Activated CD4-positive, alpha-beta memory T cell treated with anti-CD3 and anti-CD28 coated beads for 36 hours (primary cell): ENCODE measurements at places on chromosomes 7 and 10.

DNA sequence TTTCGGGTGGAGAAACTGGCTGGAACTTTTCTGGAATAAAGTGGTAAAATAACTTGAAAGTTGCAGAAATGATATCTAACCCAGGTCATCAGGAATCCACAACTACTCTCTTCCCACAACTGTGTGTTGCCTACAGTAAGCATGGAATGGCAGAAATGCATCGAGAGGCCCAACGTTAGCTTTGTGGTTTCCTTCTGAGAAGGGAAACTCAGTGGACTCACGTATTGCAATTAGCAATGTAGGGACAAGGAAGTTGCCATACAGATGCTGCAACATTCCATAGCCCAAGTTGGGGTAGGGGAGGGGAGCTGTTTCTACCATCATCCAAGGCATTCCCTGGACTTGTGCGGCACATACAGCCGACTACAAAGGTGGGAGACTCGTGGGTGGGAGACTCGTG is 1.9 kb downstream of the PON1 start:
- DNase-seq: no peak

GRCh38 chr7:103810112-103810744 is 179.2 kb downstream of the RELN start:
- DNase-seq: no peak

DNA sequence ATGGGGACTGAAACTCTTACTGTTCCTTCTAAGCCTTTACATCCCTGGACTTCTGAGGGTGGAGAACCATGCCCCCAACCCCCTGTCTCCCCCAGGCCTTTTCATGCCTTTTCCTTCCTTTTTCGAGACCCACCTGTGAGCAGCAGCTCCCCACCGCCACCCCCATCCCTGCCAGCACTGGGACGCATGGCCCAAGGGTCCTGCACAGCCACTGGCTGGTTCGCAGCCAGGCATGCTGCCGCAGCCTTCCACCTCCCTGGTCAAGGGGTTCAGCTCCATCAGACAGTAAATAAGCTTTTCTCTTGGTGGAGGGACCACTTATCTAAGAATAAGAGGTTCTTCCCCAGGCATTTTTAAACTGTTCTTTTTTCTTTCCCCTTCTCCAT is 584.4 kb downstream of the GRM8 start:
- DNase-seq: no peak

DNA sequence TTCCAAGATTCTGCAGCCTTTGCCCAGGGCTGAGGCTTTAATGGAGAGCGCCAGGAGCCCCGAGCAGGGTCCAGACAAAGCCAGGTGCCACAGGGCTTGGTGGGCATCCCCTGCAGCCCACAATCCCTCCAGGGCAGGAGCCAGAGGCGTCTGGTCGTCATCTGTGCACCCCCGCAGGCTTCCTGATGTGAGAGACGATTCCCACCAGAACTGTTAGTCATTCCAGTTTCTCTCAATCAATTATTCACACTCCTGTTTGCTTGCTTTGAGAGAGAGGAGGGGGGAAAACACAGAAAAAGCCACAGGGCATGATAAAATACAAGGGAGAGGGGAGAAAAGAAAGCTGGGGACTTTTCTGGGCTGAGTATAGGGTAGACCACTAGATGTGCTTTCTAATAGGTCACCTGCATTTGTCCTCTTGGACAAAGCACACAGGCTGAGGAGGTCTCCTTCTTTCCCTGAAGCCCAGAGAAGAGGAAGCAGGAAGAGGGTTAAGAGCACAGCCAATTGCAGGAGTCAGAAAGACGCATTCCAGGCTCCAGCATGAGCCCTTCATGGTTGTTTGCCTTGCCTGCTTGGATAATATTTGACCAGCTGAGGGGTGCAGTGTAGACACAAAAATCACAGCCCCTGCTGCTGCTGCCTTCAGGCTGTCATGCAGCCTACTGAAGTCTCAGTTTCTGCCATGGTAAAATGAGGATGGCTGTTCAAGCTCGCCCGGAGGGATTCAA is 194.4 kb downstream of the PLXNA4 start:
- DNase-seq: no peak

DNA sequence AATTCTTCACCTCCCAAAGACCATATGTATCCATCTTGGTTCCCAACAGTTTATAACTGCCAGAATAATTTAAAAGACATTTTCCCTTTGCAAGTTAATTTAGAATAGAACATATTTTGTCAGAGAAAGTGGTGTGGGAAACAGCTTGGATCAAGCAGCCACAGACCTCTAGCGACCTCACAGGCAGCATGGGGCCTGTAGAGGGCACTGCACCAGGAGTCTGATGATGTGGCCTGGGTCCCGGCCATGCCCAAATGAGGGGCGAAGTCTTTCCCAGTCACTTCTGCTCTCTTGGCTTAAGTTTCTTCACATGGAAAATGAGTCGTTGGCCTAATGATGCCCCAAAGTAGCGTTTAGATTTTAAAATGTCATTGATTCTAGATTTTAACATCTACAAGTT is 243.2 kb downstream of the SDK1 start:
- no peak for DNase-seq

- no peak for DNase-seq
These were observed 17.7 kb upstream of the OPALIN start for GRCh38 chr10:96376483-96376882.

- no peak for DNase-seq
These were observed 494.5 kb downstream of the DNAJB6 start for GRCh38 chr7:157831143-157831905.

DNA sequence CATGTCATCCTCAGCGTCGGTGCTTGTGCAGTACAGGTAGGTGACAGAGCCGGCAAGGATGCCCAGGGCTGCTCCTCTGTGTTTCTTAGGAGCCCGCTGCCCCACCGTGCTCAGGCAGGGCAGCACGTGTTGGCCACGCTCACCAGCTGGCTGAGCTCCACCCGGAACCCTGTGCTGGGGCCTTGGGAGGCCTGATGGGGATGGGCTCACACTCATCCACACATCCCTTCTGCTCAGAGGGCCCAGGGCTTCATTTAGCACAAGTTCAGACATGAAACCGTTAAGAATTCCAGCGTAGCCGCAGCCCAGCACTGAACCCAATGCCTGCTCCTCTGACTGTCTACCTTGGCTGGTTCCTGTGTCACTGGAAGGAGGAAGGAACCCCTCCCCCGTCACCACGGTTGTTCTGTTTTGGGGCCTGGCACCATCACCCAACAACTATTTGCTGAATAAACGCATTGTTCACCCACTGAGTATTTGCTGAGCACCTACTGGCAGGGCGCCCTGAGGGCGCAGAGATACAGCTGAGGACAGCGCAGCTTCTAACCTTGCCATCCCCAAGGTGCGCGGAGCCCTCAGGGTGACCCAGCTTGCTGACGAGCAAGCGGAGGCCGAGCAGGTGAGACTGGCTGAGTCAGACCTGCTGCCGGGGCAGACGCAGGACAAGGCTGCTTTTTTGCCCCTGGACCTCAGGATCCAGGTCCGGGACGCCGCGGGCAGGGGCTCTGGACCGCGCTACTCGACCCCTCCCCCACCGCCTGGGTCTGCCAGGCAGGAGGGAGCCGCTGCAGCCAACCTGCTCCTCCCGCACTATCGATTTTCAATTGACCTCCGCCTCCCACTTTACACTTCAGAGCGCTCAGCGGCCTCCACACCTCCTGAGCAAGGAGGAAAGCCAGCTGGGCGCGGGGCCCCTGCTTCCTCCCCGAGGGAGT is 50.6 kb upstream of the RET start:
- DNase-seq: no peak

- DNase-seq: no peak
These were observed 3.3 kb downstream of the IMMP2L start for GRCh38 chr7:111558991-111559390.

- no peak for DNase-seq
These were observed 130.4 kb upstream of the HPS1 start for GRCh38 chr10:98577168-98577567.

GRCh38 chr10:19412531-19412930 is 363.9 kb downstream of the MALRD1 start:
- DNase-seq: no peak

DNA sequence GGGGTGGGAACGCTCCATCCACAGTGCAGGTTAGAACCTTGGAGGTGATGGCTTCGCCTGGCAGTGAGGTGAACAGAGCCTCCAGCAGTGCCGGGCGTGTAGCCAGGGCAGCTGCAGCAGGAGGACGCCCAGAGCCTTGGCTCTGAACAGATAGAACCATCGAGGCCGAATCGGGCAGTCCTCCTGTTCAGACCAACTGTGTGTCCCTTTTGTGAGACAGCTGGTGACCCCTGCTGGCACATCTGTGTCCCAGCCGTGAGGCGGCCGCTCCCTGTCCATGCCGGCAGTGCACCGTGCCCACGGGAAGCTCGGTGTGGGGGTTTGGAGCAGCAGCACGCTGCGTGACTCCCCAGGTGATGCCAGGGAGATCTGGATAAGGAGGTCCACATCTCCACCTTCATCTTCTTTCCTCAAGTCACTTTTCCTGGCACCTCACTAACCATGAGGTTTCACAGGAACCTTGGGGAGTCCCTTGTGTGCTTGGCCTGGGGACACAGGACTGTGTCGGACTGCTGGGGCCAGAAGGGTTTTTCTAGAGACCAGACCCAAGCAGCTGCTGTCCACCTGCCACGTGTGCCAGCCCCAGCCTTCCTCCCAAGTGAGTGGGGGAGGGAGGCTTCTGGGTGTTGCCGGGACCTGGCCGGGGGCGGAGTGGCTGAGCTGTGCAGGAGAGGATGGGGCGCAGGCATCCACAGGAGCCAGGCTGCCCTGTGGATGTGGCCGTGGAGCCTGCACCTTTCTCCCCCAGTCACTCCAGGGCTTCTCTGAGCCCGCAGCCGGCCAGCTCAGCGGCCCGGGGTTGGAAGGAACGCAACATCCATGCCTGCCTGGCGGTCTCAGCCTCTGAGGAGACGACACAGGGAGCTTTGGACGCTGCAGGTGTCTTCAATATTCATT is 69.4 kb downstream of the DNAJB6 start:
- no peak for DNase-seq

- DNase-seq: no peak
These were observed 203.6 kb downstream of the MACC1 start for GRCh38 chr7:20013536-20013935.

DNA sequence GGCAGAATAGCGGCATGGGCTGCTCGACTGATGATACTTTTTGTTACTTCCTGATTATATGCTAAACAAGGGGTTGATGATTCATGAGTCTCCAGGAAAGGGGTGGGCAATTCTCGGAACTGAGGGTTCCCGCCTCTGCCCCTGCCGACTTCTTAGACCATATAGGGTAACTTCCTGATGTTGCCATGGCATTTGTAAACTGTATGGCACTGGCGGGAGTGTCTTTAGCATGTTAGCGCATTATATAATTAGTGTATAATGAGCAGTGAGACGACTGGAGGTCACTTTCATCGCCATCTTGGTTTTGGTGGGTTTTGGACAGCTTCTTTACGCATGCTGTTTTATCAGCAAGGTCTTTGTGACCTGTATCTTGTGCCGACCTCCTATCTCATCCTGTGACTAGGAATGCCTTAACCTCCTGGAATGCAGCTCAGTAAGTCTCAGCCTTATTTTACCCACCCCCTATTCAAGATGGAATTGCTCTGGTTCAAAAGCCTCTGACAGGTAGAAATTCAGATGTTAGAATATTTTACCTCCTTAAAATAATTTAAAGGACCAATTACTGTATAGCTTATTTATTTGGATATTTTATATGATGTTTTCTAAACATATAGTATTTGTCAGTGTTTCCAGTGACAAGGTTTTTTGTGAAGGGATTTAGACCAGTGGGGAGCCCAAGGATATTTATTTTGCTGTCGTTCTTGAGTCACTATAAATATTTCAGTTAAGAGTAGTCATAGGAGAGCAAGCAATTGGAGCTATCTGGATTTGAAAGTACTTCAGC is 90.1 kb upstream of the PIK3CG start:
- peak; percentile 71 for DNase-seq

DNA sequence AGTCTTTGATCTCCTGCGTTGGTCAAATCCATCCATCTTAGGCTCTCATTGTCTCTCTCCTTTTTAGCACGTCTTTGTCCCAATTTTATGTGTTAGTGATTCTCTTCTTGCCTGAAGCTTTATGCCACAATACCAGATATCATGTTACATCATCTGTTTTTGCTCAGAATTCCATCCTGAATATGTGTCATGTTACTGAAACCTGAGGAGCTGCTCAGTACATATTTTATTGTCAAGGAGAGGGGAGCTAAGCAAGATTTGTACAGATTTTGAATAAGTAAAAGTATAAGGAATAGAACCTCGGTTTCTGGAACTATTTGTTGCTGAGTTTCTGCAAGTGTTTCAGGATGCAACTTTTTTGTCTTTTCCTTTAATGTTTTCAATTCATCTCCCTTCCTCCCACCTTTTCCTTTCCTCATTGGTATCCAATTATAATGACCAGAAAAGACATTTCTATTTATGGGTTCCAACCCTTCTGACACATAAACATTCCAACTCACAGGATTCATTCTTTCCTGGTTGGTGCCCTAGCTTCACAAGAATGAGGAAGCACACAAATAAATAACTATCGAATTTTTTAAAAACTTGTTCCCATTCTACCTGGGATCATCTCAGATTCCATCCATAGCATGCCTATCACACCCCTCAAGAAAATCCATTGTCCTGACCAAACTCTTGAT is 291.8 kb downstream of the CRPPA start:
- DNase-seq: no peak

GRCh38 chr7:87128861-87129267 is 23.4 kb upstream of the DMTF1 start:
- DNase-seq: no peak

DNA sequence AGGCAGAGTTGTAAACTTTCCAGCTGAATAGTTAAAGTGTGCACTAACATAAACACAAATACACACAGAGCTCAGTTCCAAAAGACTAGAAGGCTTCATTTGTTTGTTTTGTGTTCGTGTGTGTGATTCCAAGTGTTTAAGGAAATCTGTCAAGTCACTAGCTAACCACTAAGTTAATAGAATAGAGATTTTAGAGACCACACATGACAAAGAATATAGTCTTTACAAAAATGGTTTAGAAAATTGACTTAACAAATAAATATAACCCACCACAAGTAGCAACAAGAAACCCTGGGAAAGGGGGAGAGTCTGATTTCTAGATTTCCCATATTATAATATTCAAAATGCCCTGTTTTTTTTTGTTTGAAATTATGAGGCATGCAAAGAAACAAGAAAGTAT is 209.4 kb downstream of the FZD1 start:
- DNase-seq: no peak

- no peak for DNase-seq
These were observed 1250.6 kb downstream of the GATA3 start for GRCh38 chr10:9305018-9305655.
